ENCODE measurements at places on chromosomes 5 and 9. TPM values are rescaled to one million over a fixed set of nuclear protein-coding genes. Genes with fewer than 3 reads are reported as not detected.

IRX1 gene
- total RNA-seq = 0.85 TPM

ARHGEF28 gene
- total RNA-seq = 16.9 TPM

GRCh38 chr5:142193114-142193428 lies 84.5 kb downstream of the NDFIP1 start:
- DNase-seq = no peak

- no peak for DNase-seq
These were observed 568.9 kb downstream of the DMRTA1 start for GRCh38 chr9:23015557-23015956.

- no peak for DNase-seq
These were observed 3.9 kb downstream of the EGFL7 start for GRCh38 chr9:136666372-136667213.

DNA sequence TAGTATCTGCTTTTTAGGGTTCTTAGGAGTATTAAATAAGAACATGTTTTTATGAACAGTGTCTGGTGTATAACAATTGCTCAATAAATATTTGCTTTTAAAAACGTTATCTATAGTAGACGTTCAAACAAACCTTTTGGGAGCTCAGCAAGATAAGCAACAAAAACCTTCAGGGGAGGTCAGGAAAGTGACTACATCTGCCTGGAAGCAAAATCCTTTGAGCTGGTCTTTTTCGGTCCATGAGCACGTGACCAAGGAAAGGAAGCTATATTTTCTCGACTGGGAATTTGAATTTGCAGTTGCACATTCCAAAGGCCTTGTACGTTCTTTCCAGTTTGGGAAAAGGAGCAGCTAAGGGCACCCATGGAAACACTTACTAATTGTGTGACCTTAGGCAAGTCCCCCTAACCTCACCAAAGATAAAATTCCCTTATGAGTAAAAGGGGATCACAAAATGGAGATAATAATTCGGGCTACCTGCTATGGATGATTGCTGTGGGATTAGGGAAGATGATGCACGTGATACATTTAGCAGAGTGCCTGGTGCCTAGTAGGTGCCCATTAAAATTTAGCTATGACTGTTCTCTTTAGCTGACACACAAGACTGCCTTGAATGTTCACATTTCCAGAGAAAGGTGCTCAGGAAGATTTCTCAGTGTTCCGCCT lies 45.4 kb downstream of the PTTG1 start:
- DNase-seq = no peak

Measured in urinary bladder (tissue), 4 donors.